ENCODE measurements at places on chromosomes 13 and 19.

GRCh38 chr19:46107371-46107770 is 17.1 kb downstream of the IGFL3 start:
- DNase-seq = no peak

DNA sequence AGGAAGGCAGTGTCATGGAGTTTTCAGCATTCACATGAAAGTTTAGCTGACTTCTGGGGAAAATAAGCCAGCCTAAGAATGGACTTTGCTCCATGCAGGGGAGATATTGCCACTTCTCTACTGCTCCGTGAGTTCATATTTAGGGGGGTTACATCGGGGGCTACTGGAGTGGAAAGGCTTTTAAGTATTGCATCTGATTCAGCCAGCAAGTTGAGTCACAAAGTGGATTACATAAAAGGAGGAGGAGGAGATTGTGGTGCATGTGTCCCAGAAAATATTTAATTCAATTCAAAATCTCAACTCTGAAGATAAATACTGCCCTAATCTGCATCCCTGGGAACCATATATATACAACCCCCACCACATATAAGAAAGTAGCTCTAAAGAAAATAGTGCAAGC is 617.2 kb downstream of the DCT start:
- DNase-seq = no peak

GRCh38 chr13:56697011-56697410 is 443.7 kb upstream of the PRR20A start:
- DNase-seq = no peak

- DNase-seq = no peak
Measured at GRCh38 chr13:40692946-40693345, 26.5 kb upstream of the FOXO1 start.

- no peak for DNase-seq
Measured at GRCh38 chr13:20716951-20717350, 13.5 kb downstream of the IL17D start.

DNA sequence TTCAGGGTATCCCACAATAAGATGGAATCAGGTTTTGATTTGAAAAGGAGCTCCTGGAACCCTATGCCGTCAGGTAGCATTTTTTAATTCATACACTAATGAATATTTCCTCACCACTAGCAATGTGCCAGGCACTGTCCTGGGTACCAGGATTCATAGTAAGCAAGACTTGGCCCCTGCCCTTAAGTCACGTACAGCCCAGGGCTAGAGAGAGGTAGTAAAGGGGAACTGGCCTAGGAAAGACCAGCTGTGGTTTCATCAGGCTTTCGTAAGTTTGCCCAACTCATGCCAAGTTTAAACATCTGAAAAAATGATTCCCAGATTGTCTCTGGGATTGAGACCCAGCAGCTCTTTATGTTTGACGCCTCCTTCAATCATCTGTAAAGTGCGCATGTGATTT is 45.9 kb upstream of the AMER2 start:
- no peak for DNase-seq

DNA sequence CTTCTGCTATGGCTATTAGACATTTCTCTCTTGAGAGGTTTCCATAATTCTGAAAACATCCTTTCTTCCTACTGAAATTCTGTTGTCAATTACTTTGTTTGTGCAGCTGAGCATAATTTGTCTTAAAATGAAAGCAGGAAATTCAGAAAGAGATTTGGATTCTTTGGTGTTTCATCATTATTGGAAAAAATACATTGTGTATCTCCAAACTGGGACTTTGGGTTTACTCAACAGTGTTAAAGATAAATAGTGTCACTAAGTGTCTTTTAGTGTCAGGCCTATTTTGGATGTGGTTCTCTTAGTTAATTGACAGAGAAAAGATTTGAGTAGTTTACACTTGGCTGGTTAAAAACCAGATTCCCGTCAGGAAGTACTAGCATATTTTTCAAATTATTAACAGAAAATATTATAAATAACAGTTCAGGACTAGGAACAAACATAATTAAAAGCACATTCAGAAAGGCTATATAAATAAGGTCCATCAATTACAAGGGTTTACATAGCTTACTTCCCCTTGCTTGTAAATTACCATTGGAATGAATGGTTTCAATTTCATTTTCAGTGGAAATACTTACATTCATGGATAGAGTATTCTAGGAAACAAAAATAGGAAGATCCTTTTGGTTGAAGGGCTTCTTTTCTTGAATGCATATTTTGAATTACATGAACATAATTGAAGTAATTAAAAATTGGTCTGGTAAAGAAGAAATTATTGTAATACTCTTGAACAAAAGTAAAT is 483.1 kb downstream of the GPC6 start:
- no peak for DNase-seq

DNA sequence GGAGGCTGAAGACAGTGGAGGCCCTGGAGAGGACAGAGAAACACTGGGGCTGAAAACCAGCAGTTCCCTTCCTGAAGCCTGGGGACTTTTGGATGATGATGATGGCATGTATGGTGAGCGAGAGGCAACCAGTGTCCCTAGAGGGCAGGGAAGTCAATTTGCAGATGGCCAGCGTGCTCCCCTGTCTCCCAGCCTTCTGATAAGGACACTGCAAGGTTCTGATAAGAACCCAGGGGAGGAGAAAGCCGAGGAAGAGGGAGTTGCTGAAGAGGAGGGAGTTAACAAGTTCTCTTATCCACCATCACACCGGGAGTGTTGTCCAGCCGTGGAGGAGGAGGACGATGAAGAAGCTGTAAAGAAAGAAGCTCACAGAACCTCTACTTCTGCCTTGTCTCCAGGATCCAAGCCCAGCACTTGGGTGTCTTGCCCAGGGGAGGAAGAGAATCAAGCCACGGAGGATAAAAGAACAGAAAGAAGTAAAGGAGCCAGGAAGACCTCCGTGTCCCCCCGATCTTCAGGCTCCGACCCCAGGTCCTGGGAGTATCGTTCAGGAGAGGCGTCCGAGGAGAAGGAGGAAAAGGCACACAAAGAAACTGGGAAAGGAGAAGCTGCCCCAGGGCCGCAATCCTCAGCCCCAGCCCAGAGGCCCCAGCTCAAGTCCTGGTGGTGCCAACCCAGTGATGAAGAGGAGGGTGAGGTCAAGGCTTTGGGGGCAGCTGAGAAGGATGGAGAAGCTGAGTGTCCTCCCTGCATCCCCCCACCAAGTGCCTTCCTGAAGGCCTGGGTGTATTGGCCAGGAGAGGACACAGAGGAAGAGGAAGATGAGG is 1.5 kb downstream of the PPP1R15A start:
- DNase-seq = peak; percentile 99

DNA sequence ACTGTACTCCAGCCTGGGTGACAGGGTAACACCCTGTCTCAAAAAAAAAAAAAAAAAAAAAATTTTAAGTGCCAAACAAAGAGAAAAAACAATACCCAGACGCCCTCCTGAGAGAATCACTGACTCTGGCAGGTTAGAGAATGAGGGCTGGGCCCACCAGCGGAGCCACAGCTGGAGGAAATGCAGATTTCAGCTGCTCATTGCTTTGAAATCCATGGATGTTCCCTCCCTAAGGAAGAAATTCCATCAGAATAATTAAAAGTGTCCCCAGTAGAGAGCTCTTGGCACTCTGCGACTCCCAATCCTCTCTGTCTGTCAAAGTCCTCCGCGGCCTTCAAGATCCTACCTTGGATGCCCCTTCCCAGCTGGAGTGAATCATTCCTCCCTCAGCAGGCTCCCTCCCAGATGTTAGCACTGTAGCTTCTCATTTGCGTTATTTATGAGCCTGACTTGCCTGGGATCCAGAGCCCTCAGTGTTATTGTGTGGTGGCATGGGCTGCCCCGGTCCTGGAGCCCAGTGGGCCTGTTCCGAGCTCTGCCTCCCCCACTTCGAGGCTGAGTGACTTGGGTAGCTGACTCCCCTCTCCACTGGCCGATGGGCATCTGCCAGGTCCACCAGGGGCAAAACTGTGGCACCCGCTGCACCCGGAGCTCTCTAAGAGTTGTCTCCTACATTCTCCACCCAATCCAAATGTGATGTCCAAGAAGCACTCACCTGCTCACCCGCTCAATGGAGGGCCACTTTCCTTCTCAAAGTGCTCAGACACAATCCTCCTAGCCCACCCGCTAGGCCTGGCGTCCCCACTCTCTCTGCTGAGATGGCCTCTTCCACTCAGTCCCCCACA is 47.0 kb downstream of the SERP2 start:
- no peak for DNase-seq

DNA sequence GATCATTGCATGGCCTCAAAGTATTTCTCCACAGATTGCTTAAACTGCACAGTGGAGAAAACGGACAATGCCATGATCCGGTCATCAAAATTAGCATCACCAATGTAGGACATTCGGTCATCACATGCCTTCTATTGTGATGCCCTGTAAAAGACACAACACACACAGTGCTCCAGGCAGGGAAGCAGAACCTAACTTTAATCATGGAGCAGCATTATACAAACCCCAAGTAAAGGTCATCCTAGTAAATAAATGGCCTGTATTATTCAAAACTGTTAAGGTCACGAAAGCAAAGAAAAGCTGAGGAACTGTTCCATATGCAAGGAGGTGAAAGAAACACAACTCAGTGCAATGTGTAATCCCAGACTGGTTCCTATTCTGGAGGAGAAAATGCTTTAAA is 42.2 kb downstream of the TGDS start:
- DNase-seq = no peak

DNA sequence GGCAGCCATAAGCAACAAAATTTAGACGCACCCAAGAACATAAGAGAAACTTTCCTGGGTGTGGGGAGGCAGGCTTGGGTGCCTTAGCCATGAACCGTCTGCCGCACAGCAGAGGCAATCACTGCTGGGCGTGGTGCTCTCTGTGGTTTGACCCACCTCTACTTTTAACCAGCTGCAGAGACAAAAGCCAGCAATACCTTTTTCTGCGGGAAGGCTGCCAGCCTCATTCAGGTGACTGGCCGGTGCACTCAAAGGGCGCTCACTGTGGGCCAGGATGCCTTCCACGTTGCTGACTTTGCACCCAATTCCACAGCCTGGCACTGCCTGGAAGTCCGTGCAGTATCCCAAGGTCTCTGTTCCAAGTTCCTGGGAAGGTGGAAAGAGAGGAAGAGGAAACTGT is 69.1 kb downstream of the ATP7B start:
- DNase-seq = no peak

DNA sequence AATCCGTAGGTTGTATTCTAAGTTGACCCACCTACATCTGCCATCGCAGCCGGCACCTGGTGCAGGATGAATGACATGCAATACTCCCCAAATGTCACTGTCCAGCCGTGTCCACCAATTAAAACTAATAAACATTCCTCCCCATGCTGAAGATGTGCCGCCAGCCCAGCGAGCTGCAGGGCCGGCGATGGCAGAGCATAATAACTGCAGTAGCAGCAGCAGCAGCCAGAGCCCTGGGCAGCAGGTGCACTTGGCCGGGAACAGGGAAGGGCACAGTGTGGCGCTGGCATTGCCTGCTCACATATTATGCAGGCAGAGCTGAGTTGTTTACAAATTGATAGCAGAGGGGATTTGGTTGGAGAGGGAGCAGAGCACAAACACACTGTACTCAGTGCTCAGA is 754.9 kb downstream of the OLFM4 start:
- DNase-seq = no peak

- DNase-seq = no peak
Measured at GRCh38 chr13:106499113-106499512, 36.3 kb downstream of the EFNB2 start.

DNA sequence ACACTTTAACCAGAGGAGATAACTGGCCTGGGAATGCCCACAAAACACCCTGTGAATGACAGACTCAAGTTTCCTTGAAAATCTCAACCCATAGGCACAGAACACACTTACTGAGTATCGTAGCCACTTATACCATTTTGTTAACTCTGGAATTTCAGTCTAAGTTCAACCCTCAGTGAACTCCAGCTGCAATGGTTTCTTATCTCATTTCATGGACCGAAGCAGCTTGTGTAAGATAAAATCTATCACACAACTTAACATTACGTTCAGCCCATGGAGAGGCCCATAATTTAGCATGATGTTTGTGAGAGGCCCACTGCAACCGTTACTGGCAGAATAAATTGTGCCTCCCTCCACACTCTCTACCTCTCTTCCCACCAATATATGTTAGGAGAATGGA is 323.0 kb downstream of the DNAJC15 start:
- peak; percentile 84 for DNase-seq

GRCh38 chr19:13060964-13061927 is 41.4 kb downstream of the LYL1 start:
- DNase-seq = peak; percentile 79

DNA sequence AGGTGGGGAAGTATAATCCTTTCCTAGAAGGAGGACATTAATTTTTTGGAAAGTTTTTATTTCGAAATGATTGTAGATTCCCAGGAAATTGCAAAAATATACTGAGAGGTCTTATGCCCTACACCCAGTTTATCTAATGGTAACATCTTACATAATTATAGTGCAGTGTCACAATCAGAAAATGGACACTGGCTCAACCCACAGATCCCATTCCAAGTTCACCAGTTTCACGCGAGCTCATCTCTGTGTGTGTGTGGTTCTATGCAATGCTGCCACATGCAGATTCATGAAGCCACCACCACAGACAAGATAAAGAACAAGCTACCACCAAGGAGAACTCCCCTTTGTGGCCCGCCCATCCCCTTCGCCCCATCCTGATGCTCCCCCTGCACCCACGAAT is 24.4 kb downstream of the IL17D start:
- peak; percentile 13 for DNase-seq

GRCh38 chr13:72121466-72121865 is 254.5 kb upstream of the DACH1 start:
- no peak for DNase-seq

DNA sequence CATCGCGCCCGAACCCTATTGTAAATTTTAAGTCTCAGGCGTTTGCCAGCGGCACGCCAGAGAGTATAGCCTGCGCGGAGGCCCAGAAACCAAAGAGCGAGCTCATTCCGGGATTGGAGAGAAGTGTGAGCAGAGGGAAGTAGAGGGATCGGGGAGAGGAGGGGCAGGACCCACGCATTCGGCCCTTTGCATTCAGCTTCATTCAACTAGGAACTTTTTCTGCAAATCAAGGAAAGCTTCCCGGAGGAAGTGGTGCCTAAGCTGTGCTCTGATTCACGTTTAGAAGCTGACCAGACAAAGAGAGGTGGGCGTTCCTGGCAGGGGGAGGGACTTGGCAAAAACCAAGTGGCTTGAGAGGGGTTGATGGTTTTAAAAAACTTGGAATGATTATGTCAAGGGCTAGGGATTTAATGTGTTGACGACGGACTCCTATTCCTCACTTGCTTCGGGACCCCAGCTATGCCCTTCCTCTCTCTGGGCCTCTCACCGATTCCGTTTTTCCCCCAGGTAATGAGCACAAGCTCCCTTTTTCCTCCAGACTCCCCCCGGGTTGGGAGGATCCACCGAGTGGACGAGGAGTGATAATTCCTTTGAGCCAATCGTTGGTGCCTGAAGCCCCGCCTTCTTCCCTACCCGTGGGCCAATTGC is 811 bp upstream of the PRMT1 start:
- peak; percentile 96 for DNase-seq

- DNase-seq = no peak
Measured at GRCh38 chr19:52336791-52337381, 843 bp downstream of the ZNF610 start.

GRCh38 chr19:17703824-17704463 is 15.3 kb upstream of the MAP1S start:
- DNase-seq = peak; percentile 63

Data from erythroblast (primary cell).